ENCODE measurements at places on chromosomes 4 and X.

GRCh38 chrX:53817548-53817947, 131.0 kb upstream of the HUWE1 start:
- no peak for DNase-seq

DNA sequence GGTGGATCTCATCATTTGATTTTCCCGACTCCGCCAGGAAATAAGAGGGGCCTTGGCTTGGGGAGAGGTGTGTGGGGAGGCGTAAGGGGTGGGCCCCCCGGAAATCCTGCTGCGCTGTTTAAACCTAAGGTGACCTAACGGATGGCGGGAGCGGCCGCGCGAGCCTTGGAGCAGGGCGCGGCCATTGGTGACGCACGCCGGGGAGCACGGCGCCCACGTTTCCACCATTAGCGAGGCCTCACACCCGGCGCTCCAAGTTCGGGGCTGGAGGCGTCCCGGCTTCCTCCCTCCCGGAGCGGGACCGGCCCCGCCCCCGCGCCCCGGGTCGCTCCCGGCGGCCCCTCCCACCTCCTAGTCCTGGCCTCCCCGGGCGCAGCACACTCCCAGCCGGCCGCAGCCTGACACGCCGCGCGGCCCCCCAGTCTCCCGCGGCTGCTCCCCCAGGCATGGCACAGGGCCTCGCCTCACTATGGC, at the start of gene SMS:
Gene SMS (plus strand): TSS at position 354 of the 474 bp plus-strand sequence. CDS start 116 bp downstream, at position 470.
- DNase-seq: peak; percentile 10

DNA sequence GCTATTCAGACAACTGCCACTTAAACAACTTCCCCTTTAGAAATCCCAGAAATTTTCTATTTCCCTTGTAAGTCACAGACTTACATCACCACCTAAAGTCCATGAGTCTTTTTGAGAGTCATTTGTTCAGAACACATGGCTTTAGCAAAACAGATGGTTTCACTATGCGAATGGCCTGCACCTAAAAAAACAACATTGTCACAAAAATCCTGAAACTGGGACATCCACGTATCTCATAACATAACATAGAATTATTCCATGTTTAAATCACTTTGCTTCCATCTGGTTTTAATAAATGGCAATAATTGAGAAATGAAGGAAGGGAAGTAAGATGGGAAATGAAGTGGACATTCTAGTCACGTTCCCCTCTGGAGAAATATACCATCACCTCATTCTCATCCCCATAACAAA, 155.3 kb upstream of the EDNRA start:
- no peak for DNase-seq

DNA sequence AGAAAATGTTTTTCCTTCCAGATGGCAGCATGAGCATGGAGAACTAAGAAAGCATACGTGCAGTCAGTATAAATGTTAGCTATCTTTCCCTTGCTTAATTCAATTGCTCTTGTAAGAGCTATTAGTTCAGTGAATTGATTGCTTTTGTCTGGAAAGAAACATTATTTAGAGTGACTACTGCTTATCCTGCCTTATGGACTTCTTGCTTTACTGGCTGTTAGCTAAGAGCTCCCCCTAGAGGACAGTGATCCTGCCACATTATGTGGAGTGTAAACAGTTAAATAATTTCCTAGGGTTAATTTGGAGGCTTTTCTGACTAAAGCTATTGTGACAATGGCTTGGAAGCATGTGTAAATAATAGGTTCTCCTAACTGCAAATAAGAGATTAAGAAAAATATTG, 1402.4 kb downstream of the FAM133A start:
- DNase-seq: no peak

DNA sequence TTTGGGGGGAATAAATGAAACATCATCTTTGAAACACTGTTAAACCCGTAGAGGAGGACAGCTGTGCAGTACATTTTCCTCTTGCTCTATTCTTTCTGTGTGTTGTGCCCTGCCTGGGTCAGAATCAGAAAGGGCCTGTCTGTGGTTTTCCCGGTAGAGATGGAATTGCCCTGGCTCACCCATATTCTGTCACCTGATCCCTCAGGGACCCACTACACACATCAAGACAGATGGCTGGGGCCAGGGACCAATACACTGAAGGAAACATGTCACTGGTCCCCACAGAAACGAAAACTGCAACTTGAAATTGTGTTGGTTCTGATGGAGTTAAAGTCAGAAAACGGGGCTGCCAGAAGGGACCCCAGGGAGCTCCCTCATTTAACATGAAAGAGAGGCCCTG, 114.9 kb downstream of the ZNF827 start:
- no peak for DNase-seq

GRCh38 chrX:1416327-1416784, 24.4 kb upstream of the SLC25A6 start:
- no peak for DNase-seq

Data from NCI-H1436 treated with DMSO at 0.1 percent for 48 hours (cell line).